ENCODE measurements at places on chromosomes 6 and 20.

GRCh38 chr6:17102258-17102870, 514 bp downstream of the STMND1 start:
- DNase-seq: no peak

DNA sequence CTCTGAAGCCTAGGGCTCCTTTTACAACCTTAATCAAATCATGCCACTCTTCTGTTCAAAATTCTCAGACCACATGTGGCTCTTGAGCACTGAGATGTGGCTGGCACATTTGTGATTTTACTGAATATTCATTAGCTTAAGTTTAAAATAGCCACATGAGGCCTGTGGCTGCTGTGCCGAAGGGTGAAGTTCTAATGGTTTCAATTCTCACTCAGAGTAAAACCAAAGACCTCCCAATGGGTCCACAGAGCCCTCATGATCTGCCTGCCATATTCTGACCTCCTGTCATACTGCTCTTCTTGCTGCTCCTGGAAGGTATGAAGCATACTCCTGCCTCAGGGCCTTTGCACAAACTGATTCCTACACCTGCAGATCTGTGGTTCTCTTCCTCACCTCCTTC, 7.8 kb upstream of the CST3 start:
- DNase-seq: no peak

DNA sequence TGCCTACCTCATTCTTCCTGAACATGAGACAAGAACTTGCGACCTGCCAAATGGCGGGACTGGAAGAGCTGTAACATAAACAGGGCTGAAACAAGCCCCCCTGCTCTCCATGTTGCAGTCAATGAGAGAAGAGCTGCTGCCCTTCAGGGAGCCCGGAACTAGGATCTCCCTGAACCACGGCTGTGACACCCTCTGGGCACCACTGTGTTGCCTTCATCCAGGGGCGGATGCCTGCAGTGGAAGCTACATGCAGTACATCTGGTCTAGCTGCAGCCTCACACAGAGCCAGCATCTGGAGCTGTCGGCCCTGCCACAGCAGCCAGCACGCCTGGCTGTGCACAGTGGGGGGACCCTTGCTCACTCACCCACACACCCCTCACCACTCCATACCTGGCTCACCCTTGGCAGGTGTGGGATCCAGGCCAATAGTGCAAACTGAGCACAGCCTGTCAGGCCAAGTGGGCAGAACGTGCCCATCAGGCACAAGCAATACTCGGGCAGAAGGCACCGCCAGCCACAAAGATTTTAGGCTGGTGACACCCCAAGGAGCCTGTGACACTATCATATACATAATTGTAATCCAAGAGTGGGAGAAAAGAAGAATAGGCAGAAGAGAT, 451.3 kb downstream of the HTR1B start:
- DNase-seq: no peak

- no peak for DNase-seq
These were observed 6.3 kb downstream of the SOD2 start for GRCh38 chr6:159686703-159687102.

- no peak for DNase-seq
These were observed 128.2 kb upstream of the RIPOR2 start for GRCh38 chr6:25064006-25064405.

DNA sequence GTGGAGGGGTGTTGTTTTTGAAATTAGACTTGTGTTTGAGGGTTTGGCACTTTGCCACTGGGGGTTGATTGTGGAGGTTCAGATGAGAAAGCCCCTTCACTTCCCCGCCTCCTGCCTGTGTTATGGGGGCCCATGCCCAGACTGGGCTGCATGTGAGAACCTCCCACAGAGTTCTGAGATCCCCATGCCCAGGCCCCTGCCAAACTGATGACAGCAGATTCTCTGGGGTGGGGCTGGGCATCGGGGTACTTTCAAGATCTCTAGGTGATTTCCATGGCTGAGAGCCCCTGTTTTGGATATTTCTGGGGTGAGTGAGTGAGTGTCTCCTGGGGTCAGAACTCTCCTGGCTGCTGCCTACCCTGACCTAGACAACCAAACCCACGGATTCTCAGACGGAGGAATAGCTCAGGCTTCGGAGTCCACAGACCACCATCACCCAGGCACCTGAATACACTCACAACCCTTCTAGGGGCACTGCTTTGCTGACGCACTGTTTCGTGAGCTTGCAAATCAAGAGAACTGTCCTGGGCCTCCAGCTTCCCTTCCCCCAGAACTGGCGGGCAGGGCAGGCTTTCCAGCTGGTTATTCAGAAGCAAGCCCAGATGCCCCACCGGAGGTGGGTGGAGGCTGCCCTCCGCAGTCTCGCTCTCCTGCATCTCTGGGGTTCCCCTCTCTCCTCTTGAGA, 6.3 kb downstream of the BCAS1 start:
- DNase-seq: no peak

DNA sequence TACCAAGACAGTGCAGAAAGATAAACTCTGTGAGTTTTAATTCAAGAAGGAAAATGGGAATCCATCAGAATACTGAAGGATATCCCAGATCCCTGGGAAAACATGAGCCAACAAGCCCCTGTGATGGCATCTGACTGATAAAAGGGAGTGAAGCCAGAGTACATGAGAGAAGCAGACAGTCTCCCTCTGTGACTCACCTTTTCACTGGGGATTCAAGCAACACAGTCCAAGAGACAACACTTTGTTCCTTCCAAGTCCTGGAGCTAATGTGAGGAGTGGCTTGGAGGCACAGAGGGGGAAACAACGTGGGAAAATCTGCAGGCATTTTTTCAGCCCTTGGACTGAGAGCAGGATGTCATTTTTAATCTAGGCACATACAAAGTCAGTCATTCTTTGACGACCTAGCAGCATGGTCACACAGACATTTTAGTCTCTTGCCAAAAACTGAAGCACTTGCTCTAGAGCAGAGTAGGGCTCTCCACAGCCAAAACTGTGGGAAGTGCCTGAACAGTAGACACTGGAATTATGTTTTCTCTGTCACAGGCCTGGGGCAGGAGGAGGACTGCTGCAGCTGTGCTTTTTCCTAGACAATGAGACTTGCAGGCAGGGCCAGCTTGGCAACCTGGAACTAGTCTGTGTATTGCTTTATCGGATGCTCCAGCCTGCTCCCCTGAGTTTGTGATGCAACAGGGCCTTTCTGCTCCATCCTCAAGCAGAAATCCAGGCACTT, 465.0 kb upstream of the GJE1 start:
- DNase-seq: no peak

DNA sequence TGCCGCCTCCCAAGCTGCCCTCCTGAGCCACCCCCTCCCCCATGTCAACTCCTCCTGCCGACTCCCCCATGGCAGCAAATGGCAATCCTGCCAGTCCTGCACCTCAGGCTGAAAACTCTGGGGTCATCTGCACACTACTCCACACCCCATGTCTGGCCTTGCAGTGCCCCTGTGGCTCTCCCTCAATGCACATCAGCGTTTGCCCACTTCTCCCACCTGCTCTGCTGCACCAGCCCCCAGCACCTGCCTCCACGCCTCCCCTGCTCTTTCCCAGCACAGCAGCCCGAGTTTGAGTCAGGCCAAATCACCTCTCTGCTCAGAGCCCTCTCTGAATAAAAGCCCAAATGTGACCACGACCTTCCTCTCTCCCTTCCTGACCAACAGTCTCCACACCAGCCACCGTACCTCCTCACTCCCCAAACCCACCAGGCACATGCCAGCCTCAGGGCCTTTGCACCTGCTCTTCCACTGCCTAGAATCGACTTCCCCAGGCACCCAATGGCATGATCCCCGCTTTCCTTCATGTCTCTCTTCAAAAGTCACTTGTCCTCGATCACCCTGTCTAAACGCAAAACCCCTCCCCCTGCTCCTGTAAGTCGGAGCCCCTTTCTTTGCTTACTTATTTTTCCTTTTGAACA, 4.3 kb downstream of the PXDC1 start:
- no peak for DNase-seq

DNA sequence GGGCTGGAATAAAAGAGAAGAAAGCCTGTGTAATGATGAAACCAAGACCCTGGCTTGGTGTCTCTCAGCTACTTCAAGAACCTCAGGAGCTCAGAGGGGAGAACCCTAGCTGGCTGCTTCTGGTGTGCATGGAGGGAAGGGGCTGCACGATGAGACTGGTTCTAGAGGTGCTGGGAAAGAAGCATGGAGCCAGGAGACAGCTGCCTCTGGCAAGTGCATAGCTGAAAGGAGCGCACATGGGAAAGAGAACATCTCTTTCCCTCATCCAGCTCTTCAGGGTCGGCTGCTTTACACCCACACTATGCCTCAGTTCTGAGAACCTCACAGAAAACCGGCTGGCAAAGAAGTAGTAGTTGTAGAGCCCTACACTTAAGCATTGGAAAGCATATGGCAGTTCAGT, 139.5 kb downstream of the QKI start:
- DNase-seq: no peak

GRCh38 chr6:137699031-137699683, 167.9 kb upstream of the TNFAIP3 start:
- no peak for DNase-seq

DNA sequence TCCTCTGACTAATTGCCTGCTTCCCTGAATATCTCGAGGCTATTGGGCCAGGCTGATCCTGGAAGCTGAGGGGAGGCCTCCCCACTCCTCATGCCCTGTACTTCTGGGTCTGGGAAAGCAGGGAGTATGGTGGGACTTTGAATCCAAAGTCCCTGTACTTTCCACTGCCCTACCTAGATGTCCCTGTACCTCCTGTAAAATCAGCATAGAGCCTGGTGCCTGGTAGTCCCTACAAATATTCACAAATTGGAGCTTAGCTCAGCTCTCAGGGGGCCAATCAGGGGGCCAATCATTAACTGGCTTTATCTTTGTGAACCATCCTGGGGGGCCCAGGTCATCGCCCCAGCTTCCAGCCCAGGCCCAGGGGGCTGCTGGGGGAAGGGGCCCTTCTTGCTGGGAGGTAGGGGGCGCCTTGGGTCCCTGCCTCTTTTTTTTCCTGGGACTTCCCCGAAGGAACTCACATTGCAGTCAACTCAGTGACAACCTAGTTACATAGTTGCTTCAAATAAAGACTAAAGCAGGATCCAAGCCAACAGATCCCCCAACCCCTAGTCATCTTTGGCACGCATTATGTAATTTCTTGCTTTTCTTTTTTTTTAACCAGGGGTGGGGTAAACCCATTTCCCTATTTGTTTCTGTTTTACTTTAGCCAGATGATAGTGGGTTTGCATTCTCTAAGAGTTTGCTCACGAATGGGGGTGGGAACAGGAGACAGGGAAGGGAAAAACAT, 6.9 kb upstream of the VEGFA start:
- no peak for DNase-seq

DNA sequence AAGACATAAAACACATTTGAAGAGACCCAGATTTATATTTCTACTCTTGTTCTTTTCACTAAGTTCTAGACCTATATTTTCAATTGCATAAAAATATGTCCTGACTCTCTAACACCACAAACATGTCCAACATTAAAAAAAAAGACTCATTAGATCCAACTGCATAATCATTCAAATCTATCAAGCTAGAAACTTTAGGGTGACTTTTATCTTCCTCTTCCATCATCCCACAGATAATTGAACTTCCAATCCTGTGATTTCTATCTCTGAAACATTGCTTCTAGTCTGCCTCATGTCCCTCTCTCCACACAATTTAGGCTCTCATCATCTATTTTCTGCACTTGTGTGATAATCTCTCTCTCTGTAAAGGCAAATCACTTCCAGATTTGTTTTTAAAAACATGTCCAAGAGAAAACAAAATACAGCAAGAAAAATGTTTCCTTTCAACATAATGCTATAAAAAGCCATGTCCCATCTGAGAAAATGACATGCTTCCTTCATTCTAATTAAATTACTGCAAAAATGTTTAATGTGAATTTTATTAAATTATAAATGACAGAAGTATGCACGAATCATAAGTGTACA, 615.9 kb downstream of the RNF144B start:
- DNase-seq: no peak

DNA sequence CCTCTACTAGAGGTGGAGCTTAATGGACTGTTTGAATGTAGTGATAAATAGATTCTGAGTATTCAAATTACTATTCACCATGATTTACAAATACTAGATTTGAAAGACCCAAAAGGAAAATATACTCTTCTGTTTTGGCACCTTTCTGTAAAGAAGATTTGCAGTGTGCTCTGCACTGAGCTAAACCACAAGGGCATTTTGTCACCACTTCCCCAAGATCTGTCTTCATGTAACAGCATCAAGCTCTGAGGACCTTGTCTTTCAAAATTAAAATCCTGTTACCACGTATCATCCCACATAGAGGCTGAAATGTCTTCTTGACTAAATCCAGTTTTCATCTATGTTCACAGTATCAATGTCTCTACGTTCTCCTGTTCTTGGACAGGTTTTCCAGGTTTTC, 3.3 kb upstream of the PGK2 start:
- no peak for DNase-seq

DNA sequence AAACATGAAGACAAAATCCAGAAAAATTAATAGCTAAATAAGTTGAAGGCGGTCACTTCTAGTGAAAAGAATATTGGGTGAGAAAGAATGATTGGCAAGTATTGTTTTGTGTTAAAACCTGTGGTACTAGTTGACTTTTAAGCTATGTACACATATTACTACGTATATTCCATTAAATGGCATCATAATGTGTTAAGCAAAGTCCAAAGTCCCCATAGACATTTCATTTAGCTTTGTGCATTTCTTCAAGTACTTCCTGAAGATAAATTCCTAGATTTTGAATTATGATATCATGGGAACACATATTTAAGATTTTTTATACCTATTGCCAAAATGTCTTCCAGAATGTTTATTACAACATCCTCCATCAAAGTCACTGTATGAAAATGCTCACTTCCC, 272.7 kb upstream of the IRAK1BP1 start:
- no peak for DNase-seq

- no peak for DNase-seq
These were observed 13.5 kb upstream of the HLA-DQA1 start for GRCh38 chr6:32623693-32624092.

- no peak for DNase-seq
These were observed 128.9 kb downstream of the CLIC5 start for GRCh38 chr6:45886776-45887175.

DNA sequence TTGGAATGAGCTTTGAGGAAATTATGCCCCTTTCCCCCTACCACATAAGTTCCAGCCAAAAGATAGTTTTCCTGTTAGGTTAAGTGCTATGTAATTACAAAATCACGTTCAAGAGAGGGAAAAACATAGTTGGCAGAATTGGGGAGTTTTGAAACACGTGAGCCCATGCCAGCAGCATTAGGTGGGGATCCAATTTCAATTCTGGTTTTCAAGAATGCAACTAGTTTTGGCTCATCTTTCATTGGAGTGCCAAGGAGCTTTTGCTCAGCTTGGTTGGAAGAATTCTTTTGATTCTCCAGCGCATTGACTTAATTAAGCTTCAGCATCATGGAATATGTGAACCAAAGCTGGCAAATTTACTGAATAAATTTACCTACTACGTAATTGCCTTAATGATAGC, 95.9 kb downstream of the SAMD5 start:
- DNase-seq: no peak

- no peak for DNase-seq
These were observed 62.9 kb downstream of the MRPL14 start for GRCh38 chr6:44064089-44064947.

DNA sequence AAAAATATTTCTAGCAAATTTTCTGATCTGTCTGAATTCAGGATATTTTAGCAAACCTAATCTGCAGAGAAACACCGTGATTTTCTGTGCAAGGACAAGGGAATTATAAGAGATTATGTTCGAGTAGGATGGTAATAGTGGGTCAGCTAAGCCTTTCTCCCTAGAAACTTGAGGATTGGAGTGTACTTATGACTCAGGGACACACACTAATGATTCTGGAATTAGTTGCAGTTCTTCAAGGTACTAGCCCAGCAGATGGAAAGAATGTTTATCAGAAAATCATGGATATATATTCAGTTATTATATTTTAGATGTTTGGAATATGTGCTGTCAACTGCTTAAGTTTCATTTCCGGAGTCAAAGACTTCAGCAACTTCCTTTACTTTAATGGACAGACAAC, 177.1 kb upstream of the MAP3K7 start:
- no peak for DNase-seq

GRCh38 chr6:139649732-139650131, 275.3 kb upstream of the CITED2 start:
- no peak for DNase-seq

Data from progenitor cell of endocrine pancreas (in vitro differentiated cells).